ENCODE measurements at places on chromosomes 16 and 17.

DNA sequence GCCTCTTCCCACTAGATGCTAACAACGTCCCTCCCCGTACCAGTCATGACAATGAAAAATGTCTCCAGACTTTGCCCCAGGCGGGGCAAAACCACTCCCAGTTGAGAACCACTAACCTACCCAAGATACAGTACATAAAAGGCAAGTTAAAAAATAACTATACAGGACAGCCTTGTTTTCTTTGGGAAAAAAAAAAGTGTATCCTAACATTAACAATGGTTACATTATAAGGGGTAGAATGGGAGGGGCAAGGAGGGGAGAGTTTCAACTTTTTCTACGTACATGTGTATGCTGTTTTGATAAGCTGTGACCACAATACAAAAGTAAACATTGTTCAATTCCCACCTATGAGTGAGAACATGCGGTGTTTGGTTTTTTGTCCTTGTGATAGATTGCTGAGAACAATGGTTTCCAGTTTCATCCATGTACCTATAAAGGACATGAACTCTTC lies 94.9 kb downstream of the TOX3 start:
- DNase-seq: no peak

DNA sequence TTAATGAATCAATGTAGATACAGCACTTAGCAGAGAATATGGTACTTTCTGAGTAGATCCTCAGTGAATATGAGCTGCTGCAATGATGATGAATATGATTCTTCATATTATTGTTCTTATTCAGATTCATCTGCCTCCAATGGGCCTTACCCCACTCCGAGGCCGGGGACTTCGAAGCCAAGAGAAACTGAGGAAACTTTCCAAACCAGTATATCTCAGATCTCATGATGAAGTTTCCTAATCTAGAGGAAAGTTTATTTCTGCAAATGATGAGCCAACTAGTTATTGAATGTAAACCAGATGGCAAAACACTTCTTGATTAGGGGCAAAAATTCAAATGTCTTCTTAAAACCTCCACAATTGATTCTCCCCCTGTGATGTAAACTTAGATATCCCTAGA lies 23.3 kb downstream of the LYRM1 start:
- no peak for DNase-seq

DNA sequence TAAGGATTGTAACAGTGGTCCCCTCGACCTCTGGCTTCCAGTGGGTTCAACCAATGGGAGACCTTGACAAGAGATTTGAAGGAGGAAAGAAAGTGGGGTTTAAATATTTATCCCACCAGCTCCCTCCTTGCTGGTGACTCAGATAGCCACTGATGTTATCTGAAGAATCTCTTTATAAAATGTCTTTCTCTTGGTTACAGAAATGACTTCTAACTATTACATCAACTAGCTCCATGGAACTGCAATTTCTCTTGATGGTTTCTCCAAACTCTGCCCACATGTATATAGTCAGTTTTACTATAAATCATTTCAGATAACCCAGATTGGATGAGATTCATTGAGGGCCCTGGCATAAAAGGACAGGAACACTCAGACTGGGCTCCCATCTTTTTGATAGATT lies 920.2 kb upstream of the SOX9 start:
- no peak for DNase-seq

GRCh38 chr16:52690468-52690867 lies 143.5 kb upstream of the TOX3 start:
- no peak for DNase-seq

- DNase-seq: no peak
Measured at GRCh38 chr17:10716218-10716617, 13.6 kb downstream of the TMEM220 start.

GRCh38 chr16:80899809-80900592 lies 95.6 kb upstream of the CDYL2 start:
- DNase-seq: no peak

DNA sequence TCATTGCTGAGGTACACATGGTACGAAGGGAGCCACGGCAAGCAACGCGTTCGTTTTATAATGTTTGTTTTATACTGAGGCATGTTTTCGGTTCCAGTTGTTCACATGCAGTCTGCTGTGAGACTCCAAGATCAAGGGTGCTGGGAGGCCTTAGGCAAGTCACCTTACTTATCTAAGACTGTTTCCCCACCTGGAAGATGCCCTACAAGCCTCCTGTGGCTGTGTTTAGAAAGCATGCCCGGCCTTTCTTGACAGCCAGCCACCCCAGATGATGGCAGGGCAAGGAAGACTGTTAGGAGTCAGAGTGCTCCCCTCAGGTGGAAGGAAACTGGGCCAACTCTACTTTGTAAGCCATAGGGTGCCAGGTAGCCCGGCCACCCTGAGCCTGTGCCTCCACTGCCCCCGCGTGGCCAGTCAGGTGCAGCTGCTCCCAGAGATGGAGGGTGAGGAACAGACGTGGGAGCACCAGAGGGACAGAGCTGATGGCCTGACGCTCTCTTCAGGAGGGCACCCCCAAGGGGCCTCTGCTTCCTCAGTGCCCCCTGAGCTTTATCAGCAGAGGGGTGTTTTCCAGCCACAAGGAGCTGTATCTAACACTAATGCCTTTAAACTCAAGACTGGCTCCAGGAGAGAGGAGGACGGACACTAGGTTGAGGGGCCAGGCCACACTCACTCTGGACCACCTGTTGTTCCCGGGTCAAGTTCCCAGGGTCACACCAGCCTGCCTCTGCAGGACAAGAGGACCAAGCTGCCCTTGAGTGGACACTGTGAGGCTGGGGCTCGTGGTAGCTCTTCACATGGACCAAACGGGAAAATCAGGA lies 5.4 kb downstream of the NAT9 start:
- DNase-seq: peak; percentile 84

GRCh38 chr16:66658143-66658859 lies 38.2 kb downstream of the CMTM4 start:
- DNase-seq: no peak

GRCh38 chr17:75652934-75653549 lies 13.9 kb downstream of the RECQL5 start:
- DNase-seq: peak; percentile 65

GRCh38 chr16:27568077-27568476 lies 18.1 kb downstream of the KATNIP start:
- no peak for DNase-seq

GRCh38 chr17:48330421-48330820 lies 99.6 kb downstream of the SKAP1 start:
- DNase-seq: no peak

Measured in GM13976 (cell line).